ENCODE measurements at places on chromosomes 5 and 9.

DNA sequence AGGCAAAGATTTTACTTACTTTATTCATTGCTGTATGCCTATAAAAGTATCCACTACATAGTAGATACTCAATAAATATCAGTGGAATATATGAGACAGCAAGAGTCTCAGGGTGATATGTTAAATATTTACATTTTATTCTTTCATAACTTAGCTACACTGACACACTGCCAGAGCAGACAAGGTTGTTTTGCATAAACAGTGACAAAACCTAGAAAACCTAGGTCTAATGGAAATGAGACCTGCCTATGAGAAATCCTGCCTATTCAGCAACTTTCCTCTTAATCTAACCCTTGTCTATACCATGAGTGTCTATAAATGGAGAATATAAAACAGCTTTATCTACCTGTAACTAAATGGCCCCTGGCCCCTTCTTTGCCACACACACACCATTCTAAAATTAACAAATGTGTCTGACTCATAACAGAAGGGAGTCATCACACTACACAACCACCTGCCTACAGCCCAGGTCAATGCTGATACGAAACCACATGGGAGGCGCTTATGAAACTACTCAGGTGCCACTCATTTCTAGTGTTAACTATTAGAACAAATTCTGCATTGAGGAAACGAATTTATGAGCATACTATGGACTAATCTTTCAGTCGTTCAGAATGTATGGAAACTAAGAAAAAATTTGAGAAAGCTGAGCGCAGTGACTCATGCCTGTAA is 60.3 kb downstream of the UBAP2 start:
- DNase-seq = no peak

- DNase-seq = no peak
These were observed 36.7 kb upstream of the CCDC112 start for GRCh38 chr5:115333164-115333563.

GRCh38 chr9:35042081-35042604 is 30.3 kb downstream of the VCP start:
- DNase-seq = no peak

- no peak for DNase-seq
These were observed 207.5 kb upstream of the TBCA start for GRCh38 chr5:77983482-77984199.

DNA sequence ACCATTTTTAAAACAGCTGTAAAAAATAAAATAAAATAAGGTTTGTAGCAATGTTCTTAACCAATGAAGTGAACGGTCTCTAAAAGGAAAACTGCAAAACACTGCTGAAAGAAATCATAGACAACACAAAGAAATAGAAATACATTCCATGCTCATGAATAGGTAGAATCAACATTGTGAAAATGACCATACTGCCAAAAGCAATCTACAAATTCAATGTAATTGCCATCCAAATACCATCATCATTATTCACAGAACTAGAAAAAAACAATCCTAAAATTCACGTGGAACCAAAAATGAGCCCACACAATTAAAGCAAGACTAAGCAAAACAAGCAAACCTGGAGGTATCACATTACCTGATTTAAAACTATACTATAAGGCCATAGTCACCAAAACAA is 67.6 kb upstream of the RGMB start:
- no peak for DNase-seq

GRCh38 chr5:5418764-5419163 is 3.7 kb upstream of the ICE1 start:
- no peak for DNase-seq

GRCh38 chr5:14445576-14446290 is 135.9 kb upstream of the OTULINL start:
- no peak for DNase-seq

DNA sequence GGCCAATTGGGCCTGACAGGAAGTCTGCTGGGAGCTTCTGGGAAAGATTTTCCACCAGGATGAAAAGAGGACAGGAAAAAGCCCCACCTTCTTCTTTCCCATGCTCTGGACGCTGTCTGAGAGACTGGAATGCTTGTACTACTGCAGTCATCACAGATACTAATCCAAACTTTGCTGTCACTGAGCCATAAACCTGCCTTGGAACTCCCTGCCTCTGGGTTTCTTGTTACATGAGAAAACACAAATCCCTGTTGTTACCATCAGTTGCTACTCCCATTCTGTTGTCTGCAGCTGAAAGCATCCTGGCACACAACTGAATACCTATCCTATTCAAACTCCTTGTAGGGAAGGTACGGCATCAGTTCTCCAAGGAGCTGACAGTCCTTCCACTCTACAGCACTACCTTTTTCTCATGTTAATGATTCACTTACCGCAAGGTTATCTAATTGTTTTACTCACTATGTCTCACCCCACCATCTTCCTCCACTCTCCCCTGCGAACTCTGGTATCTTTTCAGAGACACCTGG is 167.5 kb downstream of the CDK5RAP2 start:
- DNase-seq = no peak

GRCh38 chr5:153489611-153490010 is 859 bp upstream of the GRIA1 start:
- DNase-seq = no peak

DNA sequence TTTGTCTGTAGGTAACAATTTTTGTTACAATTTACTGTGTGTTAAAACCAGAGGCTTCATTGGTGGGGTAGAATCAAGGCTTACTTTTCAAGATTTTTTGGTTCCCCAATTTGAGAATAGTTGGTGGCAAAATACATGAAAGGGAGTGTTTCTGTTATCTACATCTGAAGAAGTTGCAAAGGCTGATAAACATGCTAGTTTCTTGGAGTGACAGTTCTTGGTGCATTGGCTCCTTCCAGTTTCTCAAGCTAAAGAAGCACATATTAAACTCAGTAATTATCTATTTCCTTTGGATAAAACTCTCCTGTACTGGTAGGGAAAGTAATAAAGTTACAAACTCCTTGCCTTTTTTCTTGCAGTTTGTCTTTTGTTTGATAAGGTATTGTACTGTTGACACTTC is 5.9 kb downstream of the MACIR start:
- DNase-seq = no peak

DNA sequence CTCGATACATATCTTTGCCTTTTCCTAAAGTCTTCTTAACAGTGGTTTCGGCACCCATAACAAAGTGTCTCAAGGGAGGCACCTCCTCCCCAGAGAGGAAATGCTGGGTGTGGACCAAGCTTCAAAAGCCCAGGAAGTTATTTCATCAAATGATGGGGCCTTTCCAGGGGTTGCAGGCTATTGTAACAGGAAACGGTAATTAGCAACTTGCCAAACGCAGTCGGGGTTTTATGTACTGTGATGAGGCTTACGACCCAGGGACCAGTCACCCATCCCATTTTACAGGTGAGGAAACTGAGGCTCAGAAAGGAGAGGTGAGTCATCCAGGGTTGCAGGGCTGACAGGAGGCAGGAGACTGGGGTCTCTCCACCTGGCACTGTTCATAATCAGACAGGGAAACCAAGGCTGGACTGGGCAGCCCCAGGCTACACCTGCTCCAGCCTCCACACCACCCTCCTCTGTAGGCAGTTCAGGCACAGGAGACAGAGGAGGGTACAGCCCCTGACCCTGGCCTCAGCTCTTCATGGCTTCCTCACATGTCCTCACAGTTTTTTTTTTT is 30.0 kb upstream of the SUSD3 start:
- no peak for DNase-seq

GRCh38 chr5:117733051-117733450 is 1158.4 kb upstream of the SEMA6A start:
- DNase-seq = no peak

GRCh38 chr5:35554016-35554415 is 63.6 kb upstream of the SPEF2 start:
- no peak for DNase-seq

GRCh38 chr5:65819905-65820240 is 97.9 kb downstream of the NLN start:
- no peak for DNase-seq

DNA sequence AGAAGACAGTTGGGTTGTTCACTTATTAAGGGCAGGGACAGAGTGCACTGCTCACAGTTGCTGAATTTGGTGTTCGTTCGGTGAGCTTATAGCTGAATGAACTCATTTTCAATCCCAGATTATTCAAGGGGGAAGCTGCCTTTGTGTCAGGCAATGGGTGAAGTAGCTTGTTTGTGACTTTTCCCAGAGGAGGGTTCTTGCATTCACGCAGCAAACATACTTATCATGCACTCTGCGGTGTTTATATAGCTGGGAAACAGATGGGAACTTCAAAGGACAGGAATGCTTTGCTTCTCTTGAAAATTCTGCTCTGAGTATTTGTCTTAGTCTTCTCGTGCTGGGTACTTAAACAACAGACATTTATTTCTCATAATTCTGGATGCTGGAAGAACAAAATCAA is 64.7 kb upstream of the ABCA1 start:
- peak; percentile 60 for DNase-seq

DNA sequence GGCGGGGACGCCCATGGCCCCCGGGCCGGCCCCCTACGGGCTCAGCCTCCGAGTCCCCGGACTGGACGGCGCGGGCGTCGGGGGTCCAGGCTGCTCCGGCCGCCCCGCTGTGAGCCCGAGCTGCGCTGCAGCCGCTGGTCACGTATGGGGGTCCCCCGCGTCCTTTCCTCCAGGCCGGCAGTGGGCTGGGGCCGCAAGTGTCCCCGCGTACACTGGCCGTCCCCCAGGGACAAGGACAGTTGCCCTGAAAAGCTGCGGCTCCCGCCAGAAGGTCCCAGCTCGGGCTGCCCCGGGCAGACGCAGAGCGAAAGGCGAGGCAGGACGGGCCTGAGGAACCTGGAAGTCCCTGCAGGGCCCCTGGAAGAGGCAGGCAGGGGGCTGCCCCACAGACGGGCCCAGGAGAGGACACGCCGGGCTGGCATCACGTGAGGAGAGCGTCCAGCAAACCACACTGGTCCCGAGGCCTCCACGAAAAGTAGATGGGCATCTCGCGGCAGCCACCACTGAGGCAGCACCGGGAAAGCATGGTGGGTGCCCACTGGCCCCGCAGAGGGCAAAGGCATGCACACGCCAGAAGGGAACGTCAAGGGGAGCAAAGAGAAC is 3.3 kb upstream of the NKD2 start:
- DNase-seq = peak; percentile 75

DNA sequence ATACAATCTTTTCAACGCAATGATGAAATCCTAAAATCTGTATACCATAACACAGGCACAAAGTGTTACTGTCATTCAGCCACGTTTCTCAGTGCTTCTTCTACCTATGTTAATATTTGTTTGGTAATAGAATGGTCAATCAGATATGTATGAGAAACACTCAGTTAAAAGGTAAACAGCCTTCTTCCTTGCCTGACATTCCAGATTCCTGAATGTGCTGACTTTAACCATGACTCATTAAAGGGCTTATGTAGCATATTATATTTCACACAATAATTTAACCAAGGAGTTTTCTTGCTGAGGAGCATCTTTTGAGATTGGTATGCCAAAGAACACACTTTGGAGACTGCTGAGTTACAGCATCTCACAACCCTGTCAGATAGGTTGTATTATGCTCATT is 187.6 kb downstream of the CETN3 start:
- no peak for DNase-seq

- no peak for DNase-seq
These were observed 10.7 kb downstream of the TNFAIP8 start for GRCh38 chr5:119366540-119366881.

GRCh38 chr9:114908805-114909448 is 21.5 kb downstream of the TNFSF8 start:
- DNase-seq = no peak

DNA sequence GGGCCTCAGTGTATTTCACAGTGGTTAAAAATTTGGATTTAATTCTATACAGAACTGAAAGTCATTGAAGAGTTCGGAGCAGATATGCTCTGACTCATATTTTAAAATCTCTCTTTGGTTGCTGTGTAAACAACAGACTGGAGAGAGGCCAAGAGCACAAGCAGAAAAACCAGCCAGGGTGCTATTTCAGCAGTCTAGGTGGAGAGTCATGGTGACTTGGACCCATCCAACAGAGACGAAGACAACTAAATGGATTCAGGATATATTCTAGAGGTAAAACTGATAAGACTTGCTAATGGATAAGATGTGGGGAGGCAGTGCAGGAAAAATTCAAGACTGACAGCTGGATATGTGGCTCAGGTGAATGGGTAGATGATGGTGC is 168.9 kb downstream of the MAPKAP1 start:
- no peak for DNase-seq

- no peak for DNase-seq
These were observed 50.7 kb downstream of the UIMC1 start for GRCh38 chr5:176955895-176956294.

- DNase-seq = no peak
These were observed 876 bp upstream of the JAK2 start for GRCh38 chr9:4984171-4984620.

DNA sequence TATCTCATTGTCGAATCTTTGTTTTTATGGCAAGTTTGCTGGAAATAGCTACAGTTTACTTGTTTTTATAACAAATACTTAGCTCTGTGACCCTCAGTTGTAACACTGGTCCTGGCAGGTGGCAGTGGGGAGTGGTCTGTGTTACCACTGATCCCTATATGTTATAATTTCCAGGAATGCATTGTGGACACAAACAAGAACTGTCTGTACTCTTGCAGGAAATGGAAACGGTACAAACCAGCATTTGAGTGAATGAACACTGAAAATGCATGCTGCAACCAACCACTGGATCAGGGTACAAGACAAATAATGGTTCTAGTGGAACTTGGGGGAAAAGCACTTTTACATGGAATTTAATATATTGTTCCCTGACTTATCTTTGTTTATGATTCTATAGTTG is 66.5 kb upstream of the PJA2 start:
- no peak for DNase-seq

- no peak for DNase-seq
These were observed 196.4 kb downstream of the CDK5RAP2 start for GRCh38 chr9:120383611-120383998.

GRCh38 chr5:77924081-77924480 is 147.9 kb upstream of the TBCA start:
- DNase-seq = no peak

DNA sequence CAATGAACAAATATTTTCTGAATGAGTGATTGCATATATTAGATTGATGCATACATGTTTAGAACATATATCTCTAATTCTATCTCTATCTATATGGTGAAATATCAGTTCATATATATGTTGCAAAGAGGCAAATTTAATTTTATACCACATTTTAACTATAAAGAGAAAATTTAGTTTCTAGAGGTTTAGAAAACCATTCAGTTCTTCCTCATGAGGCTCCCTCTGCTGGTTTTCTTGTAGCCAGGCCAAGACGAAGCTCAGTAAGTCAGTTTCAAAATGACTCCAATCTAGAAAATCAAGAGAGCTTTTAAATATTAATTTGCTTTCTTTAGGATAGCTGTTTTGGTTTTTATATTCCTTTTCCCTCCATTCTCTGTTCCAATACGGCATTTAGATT is 312.1 kb downstream of the TMEM232 start:
- peak; percentile 17 for DNase-seq
